ENCODE measurements at places on chromosomes 2 and 18. TPM values are rescaled to one million over a fixed set of nuclear protein-coding genes. Genes with fewer than 3 reads are reported as not detected.

TBR1 gene
- not detected for total RNA-seq

TMBIM1 gene
- total RNA-seq: 83.7 TPM

UGT1A5 gene
- total RNA-seq: not detected

VSNL1 gene
- total RNA-seq: not detected

- DNase-seq: no peak
Measured at GRCh38 chr2:117537032-117537431, 277.5 kb upstream of the DDX18 start.

GAREM2 gene
- total RNA-seq: 12.8 TPM

FAM168B gene
- total RNA-seq: 92.2 TPM

- no peak for DNase-seq
Measured at GRCh38 chr2:237319086-237319820, 94.7 kb downstream of the COL6A3 start.

GRCh38 chr2:155456222-155456621, 757.7 kb downstream of the KCNJ3 start:
- no peak for DNase-seq

DNA sequence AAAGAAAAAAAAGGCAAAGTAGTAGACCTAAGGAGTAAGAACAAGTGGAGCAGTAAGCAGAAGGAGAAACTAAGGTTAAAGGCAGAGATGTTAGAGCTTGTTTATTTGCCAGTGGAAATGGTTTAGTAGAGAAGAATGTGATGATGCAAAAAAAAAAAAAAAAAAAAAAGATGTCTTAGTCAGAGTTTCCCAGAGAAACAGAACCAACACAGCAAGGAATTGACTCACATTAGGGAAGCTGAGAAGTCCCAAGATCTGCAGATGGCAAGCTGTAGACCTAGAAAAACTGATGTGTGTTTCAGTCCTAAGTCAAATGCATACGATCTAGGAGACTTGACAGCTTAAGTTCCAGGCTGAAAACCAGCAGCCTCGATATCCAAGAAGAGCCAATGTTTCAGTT, 1548.8 kb upstream of the LRRTM1 start:
- no peak for DNase-seq

ERMN gene
- not detected for total RNA-seq

- no peak for DNase-seq
Measured at GRCh38 chr2:29270701-29271121, 155.5 kb downstream of the CLIP4 start.

- DNase-seq: no peak
Measured at GRCh38 chr2:33250417-33251029, 225.9 kb upstream of the RASGRP3 start.

- no peak for DNase-seq
Measured at GRCh38 chr2:128250229-128251025, 68.2 kb downstream of the HS6ST1 start.

DNA sequence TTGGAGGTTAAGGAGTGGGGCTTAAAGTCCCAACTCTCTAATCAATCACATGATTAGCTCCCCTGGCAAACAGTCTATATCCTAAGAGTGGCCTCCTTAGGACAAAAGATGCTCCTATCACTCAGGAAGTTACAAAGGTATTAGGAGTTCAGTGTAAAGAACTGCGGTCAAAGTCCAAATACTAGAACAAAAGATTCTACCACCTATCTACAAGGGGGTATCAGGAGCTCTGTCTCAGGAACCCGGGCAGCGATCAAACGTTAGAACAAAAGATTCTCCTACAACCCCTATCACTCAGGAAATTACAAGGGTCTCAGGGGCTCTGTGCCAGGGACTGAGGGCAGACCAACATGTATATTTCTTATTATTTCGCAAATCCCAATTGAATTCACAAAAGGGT, 58.0 kb downstream of the DTNB start:
- DNase-seq: no peak

RGPD3 gene
- 1.3 TPM for total RNA-seq

GRCh38 chr18:8609659-8610458, 622 bp downstream of the RAB12 start:
- DNase-seq: peak; percentile 10

DNA sequence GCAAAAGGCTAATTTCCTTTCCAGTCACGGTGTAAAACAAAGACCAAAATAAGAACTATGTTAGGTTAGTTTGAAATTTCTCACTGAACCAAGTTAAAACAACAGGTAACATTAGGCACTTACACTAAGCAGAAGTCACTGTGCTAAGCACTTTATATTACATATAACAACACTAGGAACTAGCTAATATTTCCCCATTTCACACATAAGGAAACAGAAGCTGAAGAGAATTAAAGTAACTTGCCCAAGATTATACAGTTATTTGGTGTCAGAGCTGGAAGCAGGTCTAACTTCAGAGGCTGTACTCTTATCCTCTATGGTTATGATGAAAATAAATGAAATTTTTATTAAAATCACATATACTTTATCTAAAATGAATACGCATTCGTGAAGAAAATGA, 5.9 kb downstream of the ITSN2 start:
- DNase-seq: no peak

DNA sequence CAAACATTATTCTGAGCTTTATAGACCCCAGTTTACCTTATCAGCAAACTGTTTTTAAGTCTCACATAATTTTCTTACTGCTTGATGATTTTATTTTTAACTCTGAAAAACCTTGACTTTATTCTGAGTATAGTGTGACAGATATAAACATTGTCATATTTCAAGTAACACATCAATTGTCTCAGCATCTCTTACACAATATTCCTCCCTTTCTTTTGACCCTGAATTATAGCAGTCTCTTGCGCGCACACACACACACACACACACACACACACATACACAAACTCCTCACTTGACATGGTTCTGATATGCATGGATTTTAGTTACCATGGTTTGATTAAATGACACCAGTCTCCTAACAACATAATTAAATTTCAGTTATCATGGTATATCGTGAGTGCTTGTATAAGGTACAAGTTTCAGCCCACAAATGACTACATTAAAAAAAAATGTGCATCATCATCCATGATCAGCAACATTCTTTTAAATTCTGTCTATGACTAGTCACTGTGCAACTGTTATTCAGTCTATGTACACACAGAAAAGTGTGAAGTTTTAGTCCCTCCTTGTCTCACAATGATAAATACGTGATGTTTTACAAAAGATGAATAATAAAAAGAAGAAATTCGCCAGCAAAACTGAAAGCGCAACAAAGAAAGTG, 39.5 kb upstream of the TACR1 start:
- DNase-seq: no peak

GRCh38 chr2:42925742-42926433, 133.5 kb upstream of the HAAO start:
- peak; percentile 84 for DNase-seq

DNA sequence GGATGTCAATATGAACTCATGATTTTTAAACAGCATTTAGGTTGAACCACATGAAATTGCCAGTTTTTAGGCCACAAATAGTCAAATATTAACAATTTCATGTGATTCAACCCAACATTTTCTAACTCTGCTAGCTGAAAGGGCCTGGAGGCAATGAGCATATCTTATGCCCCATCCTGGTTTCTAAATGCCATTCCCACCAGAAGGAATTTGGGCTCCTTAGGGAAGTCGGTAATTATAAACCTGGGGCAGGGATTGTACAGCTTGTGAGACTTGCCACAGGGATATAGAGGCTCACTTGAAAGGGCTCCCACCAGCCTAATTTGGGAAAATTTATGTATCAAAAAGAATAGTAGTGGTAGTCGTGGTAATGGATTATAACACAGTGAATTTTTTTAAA, 178.4 kb upstream of the ALPP start:
- no peak for DNase-seq

GRCh38 chr2:216389570-216389969, 17.3 kb upstream of the MARCHF4 start:
- no peak for DNase-seq

- DNase-seq: no peak
Measured at GRCh38 chr18:74898965-74899364, 301.3 kb downstream of the ZNF407 start.

TCF23 gene
- not detected for total RNA-seq

MYO7B gene
- 0.12 TPM for total RNA-seq

DQX1 gene
- not detected for total RNA-seq

C2orf80 gene
- total RNA-seq: 7.4 TPM

ZNF385B gene
- total RNA-seq: not detected

- DNase-seq: peak; percentile 29
Measured at GRCh38 chr18:56702946-56703345, 51.8 kb downstream of the WDR7 start.

- DNase-seq: no peak
Measured at GRCh38 chr2:134202371-134202770, 51.5 kb upstream of the MGAT5 start.

DNA sequence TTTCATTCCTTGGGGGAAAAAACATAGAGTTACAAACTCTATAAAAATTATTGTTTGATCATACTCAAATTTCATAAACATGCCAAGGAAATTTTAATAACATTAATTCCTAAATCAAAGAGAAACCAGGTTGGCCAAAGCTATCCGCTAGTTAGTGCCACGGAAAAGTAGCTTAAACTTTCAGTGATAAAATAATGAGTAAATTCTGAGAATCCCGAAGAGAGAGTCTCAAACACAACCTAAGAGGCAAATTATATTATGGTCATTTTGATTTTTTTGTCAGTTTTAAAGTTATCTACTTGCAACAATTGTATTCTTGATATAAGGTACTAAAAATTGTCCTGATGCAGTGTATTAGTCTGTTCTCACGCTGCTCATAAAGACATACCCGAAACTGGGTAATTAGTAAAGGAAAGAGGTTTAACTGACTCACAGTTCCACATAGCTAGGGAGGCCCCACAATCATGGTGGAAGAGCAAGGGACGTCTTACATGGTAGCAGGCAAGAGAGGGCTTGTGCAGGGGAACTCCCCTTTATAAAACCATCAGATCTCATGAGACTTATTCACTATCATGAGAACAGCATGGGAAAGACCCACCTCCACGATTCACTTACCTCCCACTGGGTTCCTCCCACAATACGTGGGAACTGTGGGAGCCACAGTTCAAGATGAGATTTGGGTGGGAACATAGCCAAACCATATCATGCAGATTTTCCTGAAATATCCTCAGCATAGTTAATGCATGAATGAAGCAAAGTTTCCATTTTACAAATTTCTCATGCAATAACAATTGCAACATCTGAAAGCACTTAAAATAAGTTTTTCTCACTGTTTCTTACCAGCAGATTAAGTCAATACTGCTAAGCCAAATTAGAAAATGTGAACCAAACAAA, 205.9 kb upstream of the STK17B start:
- DNase-seq: no peak

DNA sequence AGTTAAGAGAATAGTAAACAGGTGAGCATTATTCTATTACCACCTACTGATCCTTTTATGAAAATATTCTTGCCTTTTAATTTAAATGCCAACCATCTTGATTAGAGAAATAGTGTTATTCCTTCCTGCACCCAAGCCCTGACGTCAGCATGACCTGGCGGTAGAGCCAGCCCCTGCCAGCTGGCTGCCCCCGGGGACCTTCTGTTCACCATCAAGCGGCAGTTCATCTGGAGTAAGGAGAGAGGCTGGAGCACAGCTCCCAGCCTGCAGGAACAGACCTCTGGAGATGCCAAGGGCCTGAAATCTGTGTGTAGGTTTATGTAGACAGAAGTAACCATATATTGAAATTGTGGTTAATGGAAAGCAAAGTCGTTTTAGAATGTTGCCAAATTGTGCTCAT, 171.8 kb downstream of the GBX2 start:
- DNase-seq: peak; percentile 15

PDE11A gene
- 2.6 TPM for total RNA-seq

DNA sequence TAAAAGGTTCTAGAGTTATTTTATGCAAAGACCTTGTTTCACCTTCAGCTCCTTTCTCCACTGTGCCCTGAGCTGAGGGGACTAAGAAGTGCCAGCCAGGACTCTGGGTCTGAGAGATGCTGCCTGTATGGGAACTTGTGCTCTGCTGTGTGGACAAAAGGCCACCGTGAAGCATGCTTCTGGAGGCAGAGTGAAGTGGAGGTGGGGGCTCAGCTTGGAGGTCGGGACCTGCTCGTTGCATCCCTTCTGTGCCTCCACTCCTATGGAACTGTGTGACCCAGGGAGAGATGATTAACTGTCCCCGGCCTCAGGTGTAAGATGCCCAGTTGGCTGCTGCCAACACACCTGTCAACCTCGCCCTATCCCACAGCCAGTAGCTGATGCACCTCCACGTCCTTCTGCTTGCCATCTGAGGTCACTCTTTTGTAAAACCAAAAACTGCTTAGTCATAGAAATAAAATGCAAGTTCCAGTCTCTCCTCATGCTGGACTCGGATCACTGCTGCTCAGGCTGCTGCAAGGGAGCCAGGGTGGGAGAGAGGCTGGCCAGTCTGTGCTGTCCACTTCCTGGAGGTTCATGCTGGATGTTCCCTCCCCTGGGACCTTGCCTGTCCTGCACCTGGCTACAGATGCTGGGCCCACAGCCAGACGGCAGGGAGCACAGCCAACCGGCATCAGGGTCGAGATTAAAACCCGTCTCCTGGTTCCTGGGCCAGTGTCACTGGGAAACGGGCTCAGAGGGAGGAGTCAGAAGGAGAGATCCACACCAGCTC, 113.2 kb downstream of the ACKR3 start:
- DNase-seq: no peak

GRCh38 chr2:41698678-41699422, 349.0 kb upstream of the PKDCC start:
- no peak for DNase-seq

GRCh38 chr18:76932026-76932819, 109.9 kb downstream of the ZNF236 start:
- DNase-seq: no peak

AFF3 gene
- total RNA-seq: 3.0 TPM

- DNase-seq: no peak
Measured at GRCh38 chr2:54419855-54420523, 36.1 kb upstream of the SPTBN1 start.

- DNase-seq: no peak
Measured at GRCh38 chr2:100879296-100879695, 59.4 kb downstream of the NPAS2 start.

KCNS3 gene
- not detected for total RNA-seq

GRCh38 chr2:23912054-23912453, 14.9 kb downstream of the ATAD2B start:
- DNase-seq: no peak

DYNC1I2 gene
- total RNA-seq: 144 TPM

SEMA4F gene
- total RNA-seq: 8.9 TPM

- no peak for DNase-seq
Measured at GRCh38 chr18:75113455-75113854, 95.5 kb downstream of the PTGR3 start.

DNA sequence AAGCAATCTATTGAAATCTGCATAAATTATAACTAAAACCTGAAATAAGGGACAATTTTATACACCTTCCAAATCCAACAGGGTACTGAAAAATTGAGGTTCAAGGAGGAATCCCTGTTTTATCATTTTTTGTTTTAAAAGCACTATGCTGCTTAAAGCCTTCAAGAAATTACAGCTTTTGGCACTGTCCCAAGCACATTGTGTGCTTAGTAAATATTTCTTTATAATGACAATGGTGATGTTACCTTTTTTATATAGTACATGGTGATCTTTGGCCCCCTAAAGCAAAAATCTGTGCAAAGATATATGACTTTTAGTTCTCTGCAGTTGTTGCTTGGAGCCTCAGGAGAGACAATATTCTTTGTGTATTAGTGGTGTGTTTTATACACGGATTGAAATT, 71.6 kb upstream of the EFEMP1 start:
- DNase-seq: no peak
